Lower leg skin (tissue), 4 donors: ENCODE measurements at places on chromosomes 3 and 15. TPM values are rescaled to one million over a fixed set of nuclear protein-coding genes. Genes with fewer than 3 reads are reported as not detected.
A peak's percentile ranks its signal among the peaks of the same experiment; 100 is the strongest.

The FAM43A gene
- total RNA-seq: 88.8 TPM

- no peak for DNase-seq
Observed at GRCh38 chr3:4503050-4503449, 9.9 kb downstream of the ITPR1 start.

DNA sequence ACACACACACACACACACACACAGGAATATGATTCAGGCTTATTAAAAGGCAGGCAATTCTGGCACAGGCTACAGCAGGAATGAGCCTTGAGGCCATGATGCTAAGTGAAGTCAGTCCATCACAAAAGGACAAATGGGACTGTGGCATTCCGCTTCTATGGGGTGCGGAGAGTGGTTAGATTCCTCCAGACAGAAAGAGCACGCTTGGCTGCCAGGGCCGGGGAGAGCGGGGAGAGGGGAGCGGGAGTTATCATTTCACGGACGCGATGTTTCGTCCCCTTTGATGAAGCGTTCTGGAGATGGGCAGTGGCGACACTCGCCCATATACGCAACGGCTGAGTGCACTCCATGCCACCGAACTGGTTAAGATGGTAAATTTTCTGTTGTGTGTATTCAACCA is 58.5 kb upstream of the FAM174B start:
- DNase-seq: peak; percentile 85

- DNase-seq: no peak
Observed at GRCh38 chr3:25460751-25461150, 32.7 kb downstream of the RARB start.

GRCh38 chr3:179045719-179046402 is 25.7 kb downstream of the ZMAT3 start:
- no peak for DNase-seq

The ZNF774 gene
- total RNA-seq: 2.5 TPM

GRCh38 chr3:155778462-155778861 is 27.6 kb downstream of the C3orf33 start:
- no peak for DNase-seq

The AHSG gene
- total RNA-seq: not detected

DNA sequence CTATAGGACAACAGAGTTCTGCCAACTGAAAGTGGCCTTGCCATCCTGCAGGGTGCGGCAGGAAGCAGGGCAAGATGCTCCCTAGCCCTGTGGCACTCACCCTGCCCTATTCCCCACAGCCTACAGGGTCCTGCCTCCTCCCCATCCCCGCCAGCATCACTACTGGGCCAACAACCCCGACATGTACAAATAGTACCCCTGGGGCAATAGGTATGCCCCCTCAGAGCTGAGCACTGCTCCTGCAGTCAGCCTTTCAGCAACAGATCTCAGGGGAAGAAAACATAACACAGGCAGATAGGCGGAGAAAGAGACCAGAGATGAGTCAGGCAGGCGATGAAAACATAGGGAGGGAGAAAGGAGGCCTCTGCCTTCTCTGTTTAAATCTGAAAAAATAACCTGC is 74.7 kb downstream of the XXYLT1 start:
- no peak for DNase-seq

- no peak for DNase-seq
Observed at GRCh38 chr3:146537603-146538002, 6.8 kb downstream of the PLSCR1 start.

The PIGB gene
- total RNA-seq: 8.0 TPM

The LRTM1 gene
- not detected for total RNA-seq

- no peak for DNase-seq
Observed at GRCh38 chr3:45480218-45480617, 91.8 kb downstream of the LARS2 start.

DNA sequence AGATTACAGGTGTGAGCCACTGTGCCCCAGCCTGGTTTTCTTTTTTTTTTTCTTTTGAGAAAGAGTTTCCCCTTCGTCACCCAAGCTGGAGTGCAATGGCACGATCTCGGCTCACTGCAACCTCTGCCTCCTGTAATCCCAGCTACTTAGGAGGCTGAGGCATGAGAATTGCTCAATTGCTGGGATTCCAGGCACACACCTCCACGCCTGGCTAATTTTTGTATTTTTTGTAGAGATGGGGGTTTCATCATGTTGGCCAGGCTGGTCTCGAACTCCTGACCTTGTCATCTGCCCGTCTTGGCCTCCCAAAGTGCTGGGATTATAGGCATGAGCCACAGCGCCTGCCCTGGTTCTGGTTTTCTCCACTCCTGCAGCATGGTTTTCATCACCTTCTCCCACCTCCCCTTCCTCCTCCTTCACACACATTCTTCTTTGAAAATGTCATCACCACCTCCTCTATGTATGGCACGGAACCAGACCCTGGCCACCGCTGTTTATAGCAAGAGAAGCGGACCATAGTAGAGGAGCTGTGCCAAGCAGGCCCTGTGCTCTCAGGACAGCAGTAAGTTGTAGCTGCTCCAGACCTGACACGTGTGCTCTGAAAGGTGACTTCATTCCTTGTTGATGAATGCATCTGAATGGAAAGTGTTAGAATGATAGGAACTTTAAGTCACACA is 14.6 kb upstream of the AHSG start:
- no peak for DNase-seq

GRCh38 chr3:5423076-5423475 is 235.6 kb downstream of the EDEM1 start:
- no peak for DNase-seq

DNA sequence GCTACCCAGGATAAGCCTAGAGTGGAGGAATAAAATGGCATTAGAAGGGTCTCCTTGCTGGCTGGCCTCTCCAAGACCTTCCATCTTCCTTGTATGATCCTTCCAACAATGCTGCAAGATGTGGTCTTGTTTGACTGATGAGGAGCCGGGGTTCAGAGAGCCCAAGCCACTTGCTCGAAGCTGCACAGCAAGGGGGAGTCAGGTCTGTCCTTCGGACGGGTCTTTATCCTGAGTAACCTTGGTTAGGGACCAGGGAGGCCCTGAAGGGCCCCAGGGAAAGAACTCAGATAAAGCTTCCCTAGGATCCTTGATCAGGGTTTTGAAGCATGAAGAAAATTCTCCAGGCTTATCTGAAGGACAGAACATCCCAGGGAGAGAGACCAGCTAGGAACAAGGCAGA is 7.0 kb upstream of the DNAJB8 start:
- no peak for DNase-seq

DNA sequence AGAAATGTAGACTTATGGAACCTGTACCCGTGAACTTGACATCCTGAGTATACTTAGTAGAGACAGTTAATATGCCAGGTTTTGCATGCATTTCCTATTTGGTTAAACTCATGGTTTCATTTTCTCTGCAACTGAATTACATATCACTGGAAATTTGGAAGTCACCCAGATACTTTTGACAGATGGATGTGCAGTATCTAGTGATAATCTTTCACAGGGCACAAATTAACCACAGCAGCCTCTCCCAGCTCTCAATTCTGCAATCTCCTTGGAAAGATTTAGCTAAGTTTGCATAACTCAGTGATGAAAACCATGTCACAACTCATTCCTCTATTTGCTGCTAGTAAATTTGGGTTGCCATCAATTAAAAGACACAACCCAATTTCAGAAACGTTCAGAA is 162.3 kb upstream of the TPM1 start:
- DNase-seq: no peak

The USP3 gene
- total RNA-seq: 44.3 TPM

GRCh38 chr3:170989100-170989648 is 37.3 kb downstream of the SLC2A2 start:
- no peak for DNase-seq

The PPM1M gene
- 11.9 TPM for total RNA-seq

- no peak for DNase-seq
Observed at GRCh38 chr15:39172380-39173281, 408.2 kb upstream of the THBS1 start.

DNA sequence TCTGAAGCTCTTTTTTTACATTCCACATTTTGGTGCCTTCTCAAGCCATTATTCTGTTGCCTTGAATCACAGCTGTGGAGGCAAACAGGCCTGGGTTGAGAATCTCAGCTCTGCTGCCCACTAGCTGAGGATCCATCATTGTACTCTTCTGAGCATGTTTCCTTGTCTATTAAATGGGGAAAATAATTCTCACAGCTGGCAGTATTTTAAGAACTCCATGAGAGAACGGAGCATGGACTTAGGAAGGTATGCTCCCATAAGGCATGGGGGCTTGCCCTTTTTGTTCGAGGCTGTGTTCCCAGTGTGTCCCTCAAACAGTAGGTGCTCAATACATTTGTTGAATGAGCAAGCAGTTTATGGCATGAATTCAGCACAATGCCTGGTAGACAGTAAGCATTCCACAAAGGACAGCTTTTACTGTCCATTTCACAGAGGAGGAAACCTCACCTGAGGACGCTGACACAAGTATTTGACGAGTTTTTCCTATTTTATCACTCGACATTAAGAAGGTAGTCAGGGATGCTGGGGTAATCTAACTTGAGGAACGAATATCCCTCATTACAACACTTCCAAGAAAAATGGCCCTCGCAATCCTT is 2.1 kb upstream of the PTPRG start:
- no peak for DNase-seq

The IL12A gene
- not detected for total RNA-seq

- DNase-seq: no peak
Observed at GRCh38 chr3:173913974-173914421, 516.5 kb downstream of the NLGN1 start.

- DNase-seq: no peak
Observed at GRCh38 chr15:58171476-58172061, 33.4 kb downstream of the AQP9 start.

DNA sequence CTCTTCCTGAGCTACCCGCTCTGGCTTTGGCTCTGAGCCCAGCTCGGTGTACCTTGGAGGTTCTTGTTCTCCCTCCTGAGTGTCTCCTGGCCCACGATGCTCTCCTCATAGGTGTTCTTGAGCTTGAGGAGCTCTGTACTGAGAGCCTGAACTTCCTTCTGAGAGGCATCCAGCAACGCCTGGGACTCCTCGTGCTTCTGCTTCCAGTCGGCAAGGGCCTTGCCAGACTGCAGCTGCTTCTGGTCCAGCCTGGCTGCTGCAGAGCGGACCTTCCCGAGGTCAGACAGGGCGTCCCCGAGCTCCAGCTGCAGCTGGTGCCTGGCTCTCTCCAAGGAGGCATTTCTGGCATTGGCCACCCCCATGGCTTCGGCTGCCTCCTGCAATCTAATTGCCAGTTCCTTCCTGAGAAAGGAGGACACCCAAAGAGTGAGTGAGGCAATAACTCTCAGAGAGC is 99.8 kb downstream of the MYH15 start:
- no peak for DNase-seq

GRCh38 chr3:185887066-185887465 is 50.7 kb downstream of the TRA2B start:
- DNase-seq: no peak

The DNAJA4 gene
- 56.9 TPM for total RNA-seq

The CHRM5 gene
- not detected for total RNA-seq

DNA sequence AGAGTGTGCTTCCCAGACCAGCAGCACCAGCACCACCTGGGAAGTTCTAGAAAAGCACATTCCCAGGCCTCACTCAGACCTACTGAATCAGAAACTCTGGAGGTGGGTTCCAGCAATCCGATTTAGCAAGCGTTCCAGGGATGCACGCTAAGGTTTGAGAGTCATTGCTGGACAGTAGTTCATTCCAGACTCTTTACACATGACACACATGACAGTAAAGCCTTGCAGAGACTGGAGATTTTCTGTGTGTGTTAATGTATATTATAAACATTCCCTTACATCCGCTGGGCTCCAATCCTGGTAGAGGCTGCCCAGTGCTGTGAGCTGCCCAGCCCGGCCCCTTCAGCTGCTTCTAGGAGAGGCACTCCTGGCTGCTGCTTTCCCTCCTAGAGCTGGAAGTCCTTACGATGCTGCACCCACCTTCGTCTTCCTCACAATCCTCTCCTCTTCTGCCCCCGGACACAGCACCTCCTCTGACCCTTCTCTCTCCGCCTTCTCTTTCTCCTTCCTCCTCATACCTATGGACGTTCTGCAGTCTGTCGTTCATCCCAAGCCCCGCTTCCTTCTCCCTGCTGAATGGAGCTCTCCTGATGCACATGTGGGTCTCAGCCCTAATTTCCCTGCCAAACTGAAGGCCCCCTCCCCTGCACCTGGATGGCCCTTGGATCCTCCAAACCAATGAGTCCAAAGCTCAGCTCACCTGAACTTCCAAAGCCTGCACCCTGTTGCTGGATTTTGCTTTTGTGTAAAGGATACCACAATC is 44.4 kb downstream of the ITGA11 start:
- peak; percentile 62 for DNase-seq

GRCh38 chr3:182242489-182242942 is 530.8 kb downstream of the SOX2 start:
- no peak for DNase-seq

- no peak for DNase-seq
Observed at GRCh38 chr3:124385996-124386395, 344.3 kb upstream of the UMPS start.

The REC114 gene
- not detected for total RNA-seq

DNA sequence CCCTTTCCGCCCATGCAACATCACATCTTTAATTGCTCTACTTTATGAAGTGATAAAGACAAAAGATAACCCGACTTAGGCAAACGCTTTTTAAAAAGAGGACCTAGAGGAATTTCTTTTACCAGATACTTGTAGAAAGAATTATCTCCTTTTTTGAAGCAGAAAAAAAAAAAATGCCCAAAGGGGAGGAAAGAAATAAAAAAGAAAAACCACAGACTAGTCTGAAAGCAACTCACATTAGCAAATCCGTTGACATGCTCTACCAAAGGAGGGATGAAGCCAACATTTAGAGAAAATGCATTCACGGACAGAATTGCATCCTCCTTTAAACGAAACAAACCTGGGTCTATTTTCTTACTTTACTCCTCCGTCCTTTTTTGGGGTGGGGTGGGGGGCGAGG is 213.6 kb downstream of the MEIS2 start:
- no peak for DNase-seq

DNA sequence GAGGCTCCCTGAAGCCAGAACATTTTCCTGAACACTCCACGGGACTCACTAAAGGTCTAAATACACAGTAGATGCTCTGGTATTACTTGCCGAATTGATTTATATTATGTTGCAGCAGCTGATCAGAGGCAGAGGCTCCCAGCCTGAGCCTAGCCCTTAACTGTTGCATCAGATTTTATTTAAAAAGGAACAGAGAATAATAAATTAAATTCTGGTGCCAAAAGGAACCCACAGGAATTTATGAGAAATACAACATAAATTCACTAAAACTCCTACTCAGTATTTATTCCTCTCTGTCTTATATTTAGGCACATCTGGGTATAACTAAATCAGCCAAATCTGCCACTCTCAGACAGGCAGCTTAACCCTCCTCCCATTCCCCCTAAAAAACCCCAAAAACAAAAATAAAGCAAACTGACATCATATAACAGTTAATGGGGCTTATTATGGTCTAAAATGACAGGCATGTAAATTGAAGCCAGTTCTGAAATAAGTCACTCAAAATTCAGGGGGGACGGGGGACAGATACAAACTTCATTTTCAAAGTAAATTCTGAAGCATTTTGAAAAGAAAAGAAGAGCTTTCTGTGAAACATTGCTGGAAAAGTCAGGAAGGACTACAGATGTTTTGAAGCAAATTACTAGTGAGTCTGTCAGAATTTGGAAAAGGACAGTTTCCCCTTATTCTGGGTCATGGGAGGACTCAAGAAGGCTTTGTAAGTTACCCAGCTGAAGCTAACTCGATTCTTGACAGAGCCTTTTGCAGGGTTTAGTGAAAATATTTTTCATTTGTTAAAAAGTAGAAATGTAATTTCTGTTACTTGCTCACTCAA is 53.8 kb upstream of the CORO2B start:
- no peak for DNase-seq
